Iris pigment epithelial cell (primary cell): ENCODE measurements at places on chromosomes 5 and 9.

GRCh38 chr5:8773046-8773615 is 772.7 kb downstream of the SEMA5A start:
- DNase-seq, result no peak

DNA sequence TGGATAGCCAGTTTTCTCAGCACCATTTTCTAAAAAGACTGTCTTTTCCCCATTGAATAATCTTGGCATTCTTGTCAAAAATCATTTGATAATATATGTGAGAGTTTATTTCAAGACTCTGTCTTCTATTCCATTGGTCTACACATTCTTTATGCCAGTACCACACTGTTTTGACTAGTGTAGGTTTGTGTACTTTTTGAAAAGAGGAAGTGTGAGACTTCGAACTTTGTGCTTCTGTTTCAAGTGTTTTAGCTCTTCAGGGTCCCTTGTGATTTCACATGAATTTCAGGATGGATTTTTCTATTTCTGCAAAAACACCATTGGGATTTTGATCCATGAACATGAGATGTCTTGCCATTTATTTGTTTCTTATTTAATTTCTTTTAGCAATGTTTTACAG is 78.5 kb upstream of the ALDH1A1 start:
- no peak for DNase-seq

DNA sequence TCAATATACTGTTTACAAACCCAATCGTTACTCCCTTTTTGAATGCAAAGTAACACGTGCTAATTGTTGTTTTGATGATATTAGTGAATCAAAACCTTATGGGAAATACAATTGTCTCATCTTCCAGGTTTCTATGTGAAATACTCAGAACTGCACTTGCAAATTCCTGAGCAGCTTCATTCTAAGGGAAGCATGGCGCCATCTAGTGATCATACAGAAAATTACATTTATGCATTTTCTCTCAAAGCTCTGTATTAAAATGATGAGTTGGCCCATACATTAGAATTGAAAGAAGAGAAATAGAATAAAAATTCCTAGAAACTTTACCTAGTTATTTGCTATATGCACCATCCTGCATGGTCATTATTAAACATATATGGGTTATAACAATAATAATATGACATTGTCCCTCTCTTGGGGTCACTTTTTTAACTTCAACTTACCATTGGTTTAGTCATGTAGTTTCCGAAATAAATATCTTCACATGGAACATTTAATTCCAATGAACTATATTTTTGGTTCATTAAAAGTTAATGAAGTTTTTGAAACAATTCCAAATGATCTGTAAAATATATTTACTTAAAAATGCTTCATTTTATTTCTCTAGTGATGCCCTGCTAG is 220.0 kb downstream of the PDE4D start:
- DNase-seq, result peak; percentile 68

- no peak for DNase-seq
These were observed 381.4 kb upstream of the RGMB start for GRCh38 chr5:98391921-98392625.
